Mucosa of gallbladder (tissue), 1 donor: ENCODE measurements at places on chromosomes 5 and 9.

DNA sequence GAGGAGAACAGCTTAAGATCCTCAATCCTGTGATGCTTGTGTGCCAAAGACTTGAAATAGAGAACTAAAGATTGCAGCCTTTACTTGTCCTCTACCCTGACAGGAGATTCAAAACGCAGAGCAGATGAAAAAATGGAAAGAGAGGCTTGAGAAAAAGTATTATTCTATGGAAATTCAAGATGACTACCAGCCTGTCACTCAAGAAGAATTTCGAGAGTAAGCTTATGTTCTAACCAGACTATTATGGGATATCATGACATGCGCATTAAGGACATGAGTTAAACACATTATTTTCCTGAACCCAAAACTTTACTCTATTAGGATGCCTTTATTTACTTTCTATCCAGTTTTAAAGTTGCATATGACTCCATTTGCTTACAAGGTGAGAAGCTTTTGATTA lies 46.4 kb downstream of the PKD2L2 start:
- no peak for DNase-seq

DNA sequence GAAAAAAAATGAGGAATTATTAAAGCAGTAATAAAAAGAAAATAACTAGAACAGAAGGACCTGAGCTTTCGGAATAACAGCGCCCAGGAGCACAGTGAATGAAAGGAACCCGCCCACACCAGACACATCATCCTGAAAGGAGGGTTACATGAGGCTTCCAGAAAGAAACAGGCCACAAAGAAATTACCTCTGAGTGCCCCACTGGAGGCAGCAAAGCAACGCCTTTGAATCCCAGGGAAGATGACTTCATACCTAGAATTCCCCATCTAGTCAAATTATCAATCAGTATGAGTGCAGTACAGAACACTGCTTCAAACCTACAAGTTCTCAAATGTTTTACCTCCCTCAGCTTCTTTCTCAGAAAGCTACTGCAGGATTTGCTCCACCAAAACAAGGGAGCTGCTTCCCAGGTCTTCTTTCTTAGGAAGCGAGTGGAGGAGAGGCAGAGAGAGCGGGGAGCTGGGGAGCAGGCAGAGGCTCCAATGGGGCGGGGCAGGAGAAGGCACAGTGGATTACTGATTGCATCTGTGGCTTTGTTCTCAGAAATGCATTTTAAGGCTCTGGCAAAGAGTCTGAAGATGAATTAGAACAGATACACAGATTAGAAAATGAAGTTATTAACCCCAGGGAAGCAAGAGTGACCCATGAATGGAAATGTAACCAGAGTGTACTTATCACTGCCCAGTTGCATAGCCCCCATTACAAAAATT lies 87.1 kb downstream of the SEMA4D start:
- no peak for DNase-seq

GRCh38 chr5:139658501-139658927 lies 10.4 kb downstream of the CXXC5 start:
- DNase-seq = no peak

GRCh38 chr9:113391917-113392316 lies 9.2 kb downstream of the ALAD start:
- no peak for DNase-seq

GRCh38 chr9:137146527-137146918 lies 7.6 kb downstream of the GRIN1 start:
- DNase-seq = no peak

- DNase-seq = no peak
Measured at GRCh38 chr9:132978451-132979131, at the start of gene GFI1B. TSS of gene GFI1B (plus strand) at chr9:132978694. CDS start at chr9:132986679, 7,985 bp downstream.

GRCh38 chr5:99076723-99077640 lies 148.2 kb upstream of the CHD1 start:
- no peak for DNase-seq

GRCh38 chr9:114682846-114683245 lies 854 bp upstream of the TEX48 start:
- DNase-seq = no peak

DNA sequence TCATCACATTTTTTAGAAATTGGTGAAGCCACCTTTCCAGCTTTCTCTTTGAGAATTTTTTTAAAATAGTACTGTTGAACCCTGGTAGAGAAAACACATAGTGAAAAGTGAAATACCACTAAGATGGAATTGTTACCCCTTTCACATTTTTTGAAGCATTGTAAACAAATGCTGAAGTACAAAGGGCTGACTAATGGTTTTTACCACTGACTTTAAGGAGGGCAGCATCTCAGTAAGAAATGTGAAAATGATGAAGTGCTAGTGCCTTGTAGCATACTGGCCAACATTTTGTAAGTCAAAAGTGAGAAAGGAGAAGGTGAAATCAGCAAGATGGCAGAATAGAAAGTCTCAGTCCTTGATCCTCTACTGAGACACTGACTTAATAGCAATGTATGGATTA lies 320.6 kb downstream of the PJA2 start:
- DNase-seq = no peak

GRCh38 chr5:112642885-112643284 lies 94.8 kb upstream of the APC start:
- DNase-seq = no peak

DNA sequence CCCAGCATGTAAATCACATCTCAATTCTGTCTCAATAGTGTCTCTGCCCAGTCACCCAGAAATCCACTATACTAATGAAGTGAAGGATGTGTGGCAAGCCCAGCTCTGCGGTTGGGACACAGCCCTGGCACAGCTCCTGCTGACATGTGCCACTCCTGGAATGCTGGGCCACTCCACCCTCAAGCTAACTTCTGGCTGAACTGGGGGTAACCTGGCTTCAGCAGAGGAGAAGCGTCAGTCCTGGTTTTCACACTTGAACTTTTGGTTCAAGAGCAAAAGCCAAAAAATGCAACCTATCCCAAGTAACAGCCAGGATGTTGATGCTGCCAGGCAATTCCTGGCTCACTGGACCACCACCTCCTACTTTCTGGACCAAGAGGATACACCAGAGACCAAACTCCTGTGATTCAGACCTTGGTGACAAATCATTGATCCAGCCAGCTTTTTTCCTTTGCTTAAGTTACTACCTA lies 86.4 kb downstream of the ARRDC3 start:
- DNase-seq = no peak

- DNase-seq = no peak
Measured at GRCh38 chr5:34500236-34500847, 155.8 kb upstream of the RAI14 start.

GRCh38 chr5:150604010-150604409 lies 36.5 kb upstream of the SYNPO start:
- DNase-seq = no peak

- DNase-seq = no peak
Measured at GRCh38 chr9:69019808-69020207, 5.9 kb upstream of the PRKACG start.

- DNase-seq = no peak
Measured at GRCh38 chr5:97383996-97384395, 200.9 kb upstream of the RIOK2 start.

DNA sequence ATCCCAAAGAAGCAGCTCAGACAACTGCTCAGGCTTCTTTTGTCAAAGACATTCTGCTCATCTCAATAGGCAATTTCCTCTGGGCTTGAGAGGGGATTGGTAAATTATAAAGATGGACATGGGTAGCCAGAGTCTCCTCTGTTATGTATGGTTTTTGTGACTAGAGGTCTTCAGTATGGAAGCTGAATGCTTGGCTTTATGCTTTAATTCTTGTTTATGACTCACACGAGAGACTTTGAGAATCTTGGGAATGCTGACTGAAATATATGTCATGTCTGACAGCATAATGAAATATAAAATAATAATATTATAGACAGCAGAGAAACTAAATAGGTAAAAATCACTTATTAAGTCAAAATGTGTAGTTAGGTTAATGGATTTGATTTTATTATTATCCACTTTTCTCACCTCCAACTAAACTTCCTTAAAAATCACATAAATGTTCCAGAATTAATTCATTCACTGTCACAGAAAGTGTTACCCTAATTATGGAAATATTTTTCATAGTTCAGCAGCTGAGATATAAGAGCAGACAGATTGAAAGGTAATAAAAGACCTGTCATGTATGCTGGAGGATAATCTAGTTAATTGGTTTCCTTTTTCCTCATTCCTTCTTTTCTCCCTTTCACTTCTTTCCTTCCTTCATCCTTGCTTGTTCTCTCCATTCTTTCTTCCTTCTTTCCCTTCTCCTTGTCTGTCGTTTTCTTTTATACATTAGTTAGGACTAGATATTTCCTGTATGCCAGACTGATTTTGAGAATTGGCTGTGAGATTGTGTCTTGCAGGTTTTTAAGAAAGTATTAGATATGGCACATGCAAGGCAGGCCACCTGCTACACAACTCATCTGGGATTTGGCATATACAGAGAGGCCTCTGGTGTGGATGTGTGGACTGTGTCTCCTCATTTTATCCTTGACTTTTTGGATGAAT lies 1866.1 kb upstream of the NUDT12 start:
- no peak for DNase-seq

DNA sequence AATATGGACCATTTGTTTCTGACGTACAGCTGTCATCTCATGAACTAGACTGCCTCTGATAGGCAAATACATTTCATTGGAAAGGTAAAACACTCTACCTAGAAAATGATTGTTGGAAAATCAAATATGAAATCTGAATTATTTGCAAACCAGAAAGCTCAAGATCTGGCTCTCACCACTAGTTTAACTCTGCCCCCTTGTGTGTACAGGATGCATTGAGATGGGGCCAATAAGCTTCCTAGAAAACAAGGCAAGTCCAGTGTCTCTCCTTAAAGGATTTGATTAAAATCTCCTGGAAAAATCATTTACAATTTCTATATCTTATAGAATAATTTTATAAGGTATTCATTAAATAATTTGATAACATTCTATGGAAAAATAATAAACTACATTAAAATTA lies 311.9 kb upstream of the ANKH start:
- no peak for DNase-seq

- no peak for DNase-seq
Measured at GRCh38 chr5:22910523-22910922, 57.4 kb upstream of the CDH12 start.

GRCh38 chr9:12797037-12797436 lies 22.2 kb downstream of the LURAP1L start:
- DNase-seq = no peak

GRCh38 chr9:128372784-128373183 lies 1.6 kb downstream of the URM1 start:
- DNase-seq = no peak

DNA sequence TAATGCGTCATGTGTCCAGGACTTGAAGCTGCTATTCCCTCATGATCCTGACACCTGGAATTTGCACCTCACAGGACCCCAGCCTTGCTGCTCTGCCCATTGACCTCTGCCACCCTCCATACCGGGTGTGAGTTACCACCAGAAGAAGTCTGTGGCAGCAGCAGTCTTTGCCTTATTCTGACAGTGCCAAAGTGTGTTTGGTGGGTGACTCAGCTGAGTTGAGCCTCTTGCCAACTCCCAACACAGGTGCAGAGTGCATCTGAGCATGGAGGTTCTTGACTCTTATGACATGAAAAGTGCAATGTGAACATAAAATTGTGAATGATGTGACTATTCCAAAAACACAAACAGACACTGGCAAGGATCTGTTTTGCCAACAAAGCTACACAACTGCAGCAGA lies 1166.5 kb upstream of the CDH18 start:
- DNase-seq = peak; percentile 21

GRCh38 chr9:129405089-129405826 lies 215.6 kb downstream of the C9orf50 start:
- no peak for DNase-seq

- DNase-seq = no peak
Measured at GRCh38 chr5:62780230-62780629, 201.6 kb downstream of the LRRC70 start.

DNA sequence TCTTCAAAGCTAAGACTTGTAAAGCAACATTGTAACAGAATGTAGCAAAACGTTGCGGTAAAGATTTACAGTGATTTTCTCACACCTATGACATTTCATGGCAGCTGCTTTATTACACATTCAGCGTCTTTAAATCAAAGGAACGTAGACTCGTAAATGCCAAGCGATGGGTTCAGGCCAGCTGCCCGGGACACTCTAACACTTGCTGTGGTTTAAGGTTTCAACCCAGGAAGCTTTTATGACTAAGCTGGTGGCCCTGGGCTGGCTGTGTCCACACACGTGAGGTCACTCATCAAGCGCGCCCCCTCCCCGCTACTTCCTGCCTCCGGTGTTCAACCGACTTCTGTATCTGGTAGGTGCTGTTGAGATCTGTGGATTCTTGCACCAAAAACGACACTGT lies 2.5 kb downstream of the SLC6A18 start:
- DNase-seq = no peak

GRCh38 chr9:33765411-33765810 lies 29.9 kb upstream of the PRSS3 start:
- DNase-seq = no peak

- no peak for DNase-seq
Measured at GRCh38 chr9:33304362-33304761, 14.0 kb downstream of the NFX1 start.

- DNase-seq = no peak
Measured at GRCh38 chr9:114053246-114054005, 24.7 kb downstream of the AMBP start.

DNA sequence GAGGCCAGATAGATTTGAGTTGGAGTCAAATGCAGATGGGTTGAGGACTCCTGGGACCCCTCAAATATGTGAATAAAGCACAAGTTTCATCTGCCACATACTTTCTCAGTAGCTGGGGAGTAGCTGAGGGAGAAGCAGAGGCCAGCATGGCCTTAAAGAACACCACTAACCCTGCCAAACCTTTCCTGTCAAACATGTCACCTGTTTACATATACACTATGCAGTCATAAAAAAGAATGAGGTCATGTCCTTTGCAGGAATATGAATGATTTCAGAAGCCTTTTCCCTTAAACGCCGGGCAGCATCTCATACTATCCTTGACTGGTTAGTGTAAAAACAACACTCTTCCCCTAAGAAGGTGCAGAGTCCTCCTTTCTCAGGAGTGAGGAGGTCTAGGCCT lies 25.2 kb upstream of the HSD17B4 start:
- no peak for DNase-seq

GRCh38 chr5:172178991-172179989 lies 8.7 kb downstream of the STK10 start:
- DNase-seq = no peak
